Stimulated activated CD8-positive, alpha-beta memory T cell treated with anti-CD3 and anti-CD28 coated beads, Interleukin-2, amount 100 ng/mL, for 48 hours (primary cell): ENCODE measurements at places on chromosomes 6 and 20.

DNA sequence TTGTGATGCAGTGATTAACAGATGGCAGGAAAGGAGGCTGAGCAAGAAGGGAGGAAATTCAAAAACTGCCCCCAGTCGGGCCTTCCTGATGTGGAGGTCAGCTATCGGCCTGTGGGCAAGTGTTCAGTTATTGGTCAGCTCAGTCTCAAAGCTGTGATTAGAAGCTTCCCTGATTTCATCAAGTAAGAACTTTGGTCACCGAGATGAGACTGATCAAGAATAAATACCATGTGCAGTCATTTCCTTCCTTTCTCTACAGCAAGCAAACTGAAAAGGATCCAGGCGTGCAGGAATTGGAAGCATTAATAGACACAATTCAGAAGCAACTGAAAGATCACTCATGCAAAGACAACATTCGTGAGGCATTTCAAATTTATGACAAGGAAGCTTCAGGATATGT lies 69.7 kb downstream of the EFHC1 start:
- no peak for DNase-seq

GRCh38 chr20:2408111-2408510 lies 27.4 kb downstream of the TGM6 start:
- no peak for DNase-seq

- DNase-seq: no peak
Observed at GRCh38 chr20:45833883-45834796, 541 bp downstream of the SNX21 start.

GRCh38 chr20:56423886-56424285 lies 11.8 kb downstream of the CASS4 start:
- no peak for DNase-seq

GRCh38 chr20:59455402-59456341 lies 148.7 kb upstream of the PHACTR3 start:
- DNase-seq: no peak

- DNase-seq: no peak
Observed at GRCh38 chr6:154649721-154650120, 83.5 kb upstream of the SCAF8 start.

DNA sequence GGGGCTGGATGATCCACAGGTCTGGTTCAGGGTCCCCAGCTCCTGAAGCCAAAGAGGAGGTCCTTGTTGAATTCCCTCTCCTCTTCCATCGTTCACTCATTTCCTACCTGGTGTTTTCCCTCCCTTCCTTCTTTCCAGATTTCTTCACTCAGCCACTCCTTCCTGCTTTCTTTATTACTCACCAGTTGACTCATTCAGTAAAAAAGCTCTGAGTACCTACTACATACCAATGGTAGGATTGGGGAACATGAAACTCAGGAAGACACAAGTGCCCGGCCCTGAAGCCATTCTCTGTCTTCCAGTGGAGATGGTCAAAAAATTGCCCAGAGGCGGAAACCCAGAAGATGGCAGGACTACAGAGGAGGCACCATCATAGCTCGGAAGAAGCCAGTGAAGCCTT lies 11.9 kb upstream of the NSFL1C start:
- DNase-seq: no peak

DNA sequence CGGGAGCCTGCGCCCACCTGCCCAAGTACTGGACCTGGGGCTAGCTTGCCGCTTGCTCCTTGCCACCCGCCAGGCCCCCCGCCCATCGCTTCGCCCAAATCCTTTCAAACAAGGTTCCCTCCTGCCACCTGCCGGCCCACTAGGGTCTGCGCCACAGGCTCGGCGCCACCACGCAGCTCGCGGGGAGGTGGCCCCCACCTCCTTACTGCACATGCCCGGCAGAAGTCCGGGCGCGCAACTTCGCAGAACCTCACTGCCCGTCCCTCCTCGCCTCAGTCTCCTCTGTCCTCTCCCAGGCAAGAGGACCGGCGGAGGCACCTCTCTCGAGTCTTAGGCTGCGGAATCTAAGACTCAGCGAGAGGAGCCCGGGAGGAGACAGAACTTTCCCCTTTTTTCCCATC lies 11.2 kb downstream of the GNAS-AS1 start:
- peak; percentile 30 for DNase-seq

DNA sequence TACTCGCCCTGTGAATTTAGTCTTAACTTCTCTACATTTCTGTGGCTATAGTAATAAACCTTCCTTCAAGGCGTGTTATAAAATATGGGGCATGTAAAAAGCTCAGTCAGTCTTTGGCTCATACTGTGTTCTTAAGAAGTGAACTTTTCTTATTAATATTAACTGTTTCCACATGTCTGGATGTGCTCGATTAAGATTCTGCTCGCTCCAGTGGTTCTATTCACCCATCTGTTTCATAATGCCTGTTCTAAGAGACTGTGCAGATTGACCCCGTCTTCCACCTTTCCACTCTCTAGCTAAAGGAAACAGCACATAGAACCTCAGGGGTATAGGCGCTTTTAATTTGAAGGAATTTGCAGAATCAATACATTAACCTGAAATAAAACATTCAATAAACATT lies 99.9 kb downstream of the L3MBTL3 start:
- no peak for DNase-seq

GRCh38 chr6:29899281-29899680 lies 43.1 kb upstream of the HLA-A start:
- DNase-seq: no peak

GRCh38 chr6:80203283-80203682 lies 96.8 kb downstream of the BCKDHB start:
- no peak for DNase-seq

GRCh38 chr6:151001387-151002056 lies 136.0 kb downstream of the MTHFD1L start:
- DNase-seq: no peak

- no peak for DNase-seq
Observed at GRCh38 chr6:44076356-44077213, 50.7 kb downstream of the MRPL14 start.

DNA sequence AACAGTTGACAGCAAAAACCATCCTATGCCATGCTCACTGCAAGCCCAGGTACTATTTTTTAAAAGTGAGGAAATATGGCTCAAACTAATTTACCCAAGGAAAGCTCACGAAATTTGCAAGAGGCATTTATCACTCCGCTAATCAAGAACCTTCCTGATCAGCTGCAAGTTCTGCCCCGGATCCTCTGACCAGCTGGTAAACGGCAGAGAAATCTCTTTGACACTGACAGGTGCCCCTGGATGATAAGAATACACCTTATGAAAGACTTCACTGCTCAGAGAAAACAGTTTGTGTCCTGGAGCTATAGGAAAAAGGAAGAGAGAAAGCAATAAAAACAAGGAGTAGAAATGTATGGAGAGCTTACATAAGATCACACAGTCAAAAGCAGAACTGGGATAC lies 6.4 kb downstream of the CNKSR3 start:
- no peak for DNase-seq

DNA sequence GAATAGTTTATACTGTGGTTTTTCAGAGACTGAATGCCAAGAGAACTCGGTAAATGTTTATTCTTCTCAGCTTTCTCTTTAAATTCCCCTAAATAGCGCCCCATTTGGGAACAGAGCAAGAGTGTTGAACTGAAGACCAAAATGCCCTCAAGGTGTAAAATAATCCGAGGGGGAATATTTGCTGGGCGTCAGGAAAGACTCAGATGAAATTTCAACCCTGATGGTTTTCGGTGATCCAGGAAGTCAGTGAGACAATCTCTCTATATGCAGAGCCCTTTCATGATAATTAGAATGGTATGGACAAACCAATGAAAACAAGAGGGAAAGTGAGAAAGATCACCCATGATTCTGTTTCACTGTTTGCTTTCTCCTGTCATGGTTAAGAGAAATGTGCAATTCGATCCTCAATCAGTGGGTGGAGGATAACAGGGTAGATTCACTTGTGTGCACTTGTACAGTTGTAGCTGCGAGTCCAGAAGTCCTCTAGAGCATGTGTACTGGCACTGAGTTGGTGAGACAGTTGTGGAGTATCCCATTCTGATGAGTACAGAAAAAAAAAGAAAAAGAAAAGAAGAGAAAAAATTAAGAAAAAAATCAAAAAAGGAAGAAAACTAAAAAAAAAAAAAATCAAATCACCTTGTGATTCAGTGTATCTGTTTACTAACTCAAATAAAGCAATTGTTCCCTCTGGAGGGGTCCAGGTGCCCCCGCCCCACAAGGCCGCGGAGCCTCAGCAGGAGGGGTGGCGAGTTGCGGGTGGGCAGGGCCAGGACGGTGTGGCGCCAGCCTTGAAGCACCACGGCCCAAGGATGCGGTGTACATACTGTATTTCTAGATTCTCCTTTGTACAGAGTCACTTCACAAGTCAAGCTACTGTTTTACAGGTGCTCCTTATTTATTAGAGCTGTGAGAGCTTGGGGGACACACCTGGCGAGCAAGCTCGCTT lies 164.9 kb downstream of the SCML4 start:
- no peak for DNase-seq

DNA sequence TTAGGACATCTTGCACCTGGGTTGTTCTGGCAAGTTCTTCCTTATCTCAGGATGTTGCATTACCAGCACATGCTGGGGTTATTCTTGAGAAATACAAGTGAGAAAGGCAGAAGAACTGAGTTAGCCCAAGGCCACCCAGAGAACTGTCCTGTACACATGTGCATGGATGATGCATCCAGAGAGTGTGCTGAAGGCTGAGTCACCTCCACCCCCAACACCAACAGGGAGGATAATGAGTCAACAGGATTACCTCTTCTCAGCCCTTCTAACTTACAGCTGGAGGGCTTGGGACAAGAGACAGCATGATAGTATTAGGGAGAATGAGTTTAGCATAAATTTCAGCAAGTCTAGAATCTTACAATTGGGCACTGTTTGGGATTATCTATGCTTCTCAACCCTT lies 8.5 kb downstream of the SCGN start:
- DNase-seq: peak; percentile 19

- no peak for DNase-seq
Observed at GRCh38 chr6:166629628-166630027, 2.6 kb upstream of the RPS6KA2 start.

- DNase-seq: no peak
Observed at GRCh38 chr20:53662595-53662994, 69.0 kb upstream of the ZNF217 start.

GRCh38 chr6:131744432-131745287 lies 33.8 kb upstream of the CTAGE9 start:
- no peak for DNase-seq

DNA sequence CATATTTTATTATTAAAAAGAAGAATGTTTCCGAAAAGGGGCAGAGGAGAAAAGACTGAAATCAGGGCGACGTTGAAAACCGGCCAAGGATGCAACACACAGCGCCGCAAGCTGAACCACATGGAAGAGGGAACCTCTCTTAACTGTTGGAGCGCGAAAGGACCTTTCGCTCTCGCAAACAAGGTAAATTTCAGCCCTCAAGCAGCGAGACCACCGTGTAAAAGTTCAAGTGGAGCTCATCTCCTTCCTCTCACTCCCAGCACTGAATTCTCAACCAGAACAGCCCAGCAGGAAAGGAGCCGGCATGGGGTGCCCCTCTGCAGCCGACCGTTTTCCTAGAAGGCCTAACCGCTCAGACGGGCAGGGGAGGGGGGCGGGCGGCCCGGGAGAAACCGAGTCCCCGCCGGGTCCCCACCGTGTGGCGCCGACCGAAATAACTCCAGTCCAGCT lies 621 bp downstream of the GPR63 start:
- DNase-seq: no peak

DNA sequence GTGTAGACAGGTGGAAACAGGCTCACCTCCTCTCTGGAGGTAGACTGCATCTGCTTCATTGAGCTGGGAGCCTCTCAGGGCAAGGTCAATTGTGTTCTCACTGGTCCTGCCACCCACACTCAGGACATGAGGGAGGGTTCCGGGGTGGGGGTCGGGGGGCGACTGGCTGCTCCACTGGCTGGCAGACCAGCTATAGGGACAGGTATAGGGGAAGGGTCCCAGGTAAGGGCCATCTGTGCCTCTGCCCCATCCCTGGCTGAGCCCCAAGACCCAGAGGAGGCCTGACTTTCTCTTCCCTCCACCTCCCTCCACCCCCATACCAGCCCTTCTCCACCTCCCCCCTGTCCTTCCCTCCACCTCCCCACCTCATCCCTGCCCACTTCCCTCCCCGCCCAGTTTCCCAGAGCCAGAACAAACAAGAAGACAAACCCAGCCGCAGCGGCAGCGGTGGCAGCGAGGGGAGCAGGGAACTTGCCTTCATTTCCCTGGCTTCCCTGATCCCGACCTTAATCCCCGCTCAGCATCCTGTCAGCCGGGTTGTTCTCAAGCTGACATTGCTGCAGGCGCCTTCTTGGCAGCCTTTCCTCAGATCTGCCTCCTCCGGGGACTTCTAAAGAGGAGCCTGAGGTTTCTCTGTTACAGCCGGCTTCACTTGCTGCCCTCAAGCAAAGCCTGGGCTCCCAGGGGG lies 18.3 kb upstream of the FOXP4 start:
- no peak for DNase-seq

GRCh38 chr20:62370115-62370806 lies 3.1 kb upstream of the LAMA5 start:
- peak; percentile 62 for DNase-seq

DNA sequence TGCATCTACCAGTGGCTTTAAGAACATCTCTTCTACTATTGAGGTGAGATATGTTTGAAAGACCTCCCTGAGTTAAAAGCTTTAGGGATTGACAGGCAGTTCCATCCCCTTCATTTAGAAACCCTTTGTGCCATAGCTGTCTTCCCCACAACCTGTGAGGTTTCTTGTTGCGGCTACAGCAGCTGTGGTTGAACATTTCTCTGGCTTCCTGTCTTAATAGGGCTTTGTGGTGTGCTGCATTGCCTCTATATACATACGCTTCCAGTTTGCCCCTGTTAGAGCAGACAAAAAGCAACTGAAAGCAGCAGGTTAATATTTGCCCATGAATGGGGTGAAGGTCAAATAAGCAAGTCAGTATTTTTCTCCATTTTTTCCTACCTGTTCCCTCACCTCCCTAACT lies 210.2 kb downstream of the TMEM200A start:
- peak; percentile 15 for DNase-seq

- DNase-seq: no peak
Observed at GRCh38 chr6:72084992-72085569, 198.7 kb downstream of the RIMS1 start.

- no peak for DNase-seq
Observed at GRCh38 chr6:64146094-64146493, 510.5 kb downstream of the PHF3 start.

DNA sequence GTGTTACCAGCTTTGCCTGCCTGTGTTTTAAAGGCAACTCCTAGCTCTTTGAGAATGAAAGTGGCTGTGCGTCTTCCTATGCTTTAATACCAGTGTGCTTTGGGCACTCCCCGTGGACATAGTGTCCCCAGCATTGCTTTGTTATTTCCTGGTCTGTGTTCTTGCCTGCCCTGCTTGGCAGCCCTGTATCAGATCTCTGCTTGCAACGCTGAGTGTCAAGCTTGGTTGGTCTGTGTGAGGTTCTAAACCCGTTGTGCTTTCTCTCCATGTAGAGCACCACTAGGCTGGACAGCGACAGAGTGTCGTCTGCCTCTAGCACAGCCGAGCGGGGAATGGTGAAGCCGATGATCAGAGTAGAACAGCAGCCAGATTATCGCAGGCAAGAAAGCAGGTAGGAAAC lies 80.2 kb downstream of the AFDN start:
- DNase-seq: no peak

- no peak for DNase-seq
Observed at GRCh38 chr6:136378888-136379287, 89.2 kb upstream of the BCLAF1 start.

- no peak for DNase-seq
Observed at GRCh38 chr6:163691049-163691448, 276.5 kb downstream of the QKI start.
